Gastroesophageal sphincter (tissue), 4 donors: ENCODE measurements at places on chromosomes 1 and 21. TPM values are rescaled to one million over a fixed set of nuclear protein-coding genes. Genes with fewer than 3 reads are reported as not detected.
A peak's percentile ranks its signal among the peaks of the same experiment; 100 is the strongest.

- ATAC-seq = no peak
These were observed 5.8 kb downstream of the ELF3 start for GRCh38 chr1:202016022-202016810.

DNA sequence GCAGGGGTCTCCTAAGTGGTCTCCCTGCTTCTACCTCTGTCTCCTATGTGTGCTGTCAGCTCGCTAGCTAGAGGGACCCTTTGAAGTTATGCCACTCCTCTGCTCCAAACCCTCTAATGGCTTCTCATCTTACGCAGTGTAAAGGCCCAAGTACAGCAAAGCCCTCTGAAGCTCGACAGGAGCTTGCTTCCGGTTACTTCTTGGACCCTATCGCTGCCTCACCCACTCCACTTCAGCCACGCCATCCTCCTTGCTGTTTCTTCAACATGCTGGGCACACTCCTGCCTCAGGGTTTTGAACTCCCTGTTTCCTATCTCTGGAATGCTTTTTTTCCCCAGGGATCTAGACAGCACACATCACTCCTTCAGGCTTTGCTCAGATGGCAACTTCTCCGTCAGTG is 102.3 kb upstream of the F3 start:
- no peak for ATAC-seq

Gene MTARC1
- 8.1 TPM for total RNA-seq

- no peak for ATAC-seq
These were observed 251.3 kb downstream of the SDCCAG8 start for GRCh38 chr1:243507001-243507671.

GRCh38 chr1:42888013-42888633 is 41.7 kb downstream of the ZNF691 start:
- no peak for ATAC-seq

DNA sequence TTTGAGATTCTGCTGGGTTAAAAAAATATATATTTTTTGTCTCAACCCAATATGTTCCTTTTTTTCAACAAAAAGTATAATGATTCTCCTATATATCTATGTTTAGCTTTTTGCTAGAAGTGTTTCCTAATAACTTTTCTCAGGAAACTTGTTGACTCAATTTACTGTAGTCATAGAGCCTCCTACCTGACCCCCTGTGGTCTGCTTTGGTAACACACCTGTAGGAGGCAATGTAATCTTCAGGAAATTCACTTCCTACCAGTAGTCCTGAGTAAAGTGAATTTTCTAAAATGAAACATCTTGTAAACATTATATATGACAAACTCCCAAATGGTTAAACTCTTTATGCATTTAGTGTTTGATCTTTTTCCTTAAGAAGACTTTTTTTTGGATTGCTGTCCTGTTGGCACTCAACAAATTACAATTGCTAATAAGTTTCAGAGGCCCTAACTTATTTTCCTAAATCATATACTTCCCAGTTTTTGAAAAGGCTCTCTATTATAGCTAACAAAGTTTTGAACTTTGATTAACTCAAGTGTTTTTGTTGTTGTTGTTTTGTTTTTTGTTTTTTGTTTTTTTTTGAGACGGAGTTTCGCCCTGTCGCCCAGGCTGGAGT is 118.3 kb downstream of the OLFML2B start:
- no peak for ATAC-seq

Gene RNF223
- total RNA-seq = not detected

Gene HMGN1
- 117 TPM for total RNA-seq

DNA sequence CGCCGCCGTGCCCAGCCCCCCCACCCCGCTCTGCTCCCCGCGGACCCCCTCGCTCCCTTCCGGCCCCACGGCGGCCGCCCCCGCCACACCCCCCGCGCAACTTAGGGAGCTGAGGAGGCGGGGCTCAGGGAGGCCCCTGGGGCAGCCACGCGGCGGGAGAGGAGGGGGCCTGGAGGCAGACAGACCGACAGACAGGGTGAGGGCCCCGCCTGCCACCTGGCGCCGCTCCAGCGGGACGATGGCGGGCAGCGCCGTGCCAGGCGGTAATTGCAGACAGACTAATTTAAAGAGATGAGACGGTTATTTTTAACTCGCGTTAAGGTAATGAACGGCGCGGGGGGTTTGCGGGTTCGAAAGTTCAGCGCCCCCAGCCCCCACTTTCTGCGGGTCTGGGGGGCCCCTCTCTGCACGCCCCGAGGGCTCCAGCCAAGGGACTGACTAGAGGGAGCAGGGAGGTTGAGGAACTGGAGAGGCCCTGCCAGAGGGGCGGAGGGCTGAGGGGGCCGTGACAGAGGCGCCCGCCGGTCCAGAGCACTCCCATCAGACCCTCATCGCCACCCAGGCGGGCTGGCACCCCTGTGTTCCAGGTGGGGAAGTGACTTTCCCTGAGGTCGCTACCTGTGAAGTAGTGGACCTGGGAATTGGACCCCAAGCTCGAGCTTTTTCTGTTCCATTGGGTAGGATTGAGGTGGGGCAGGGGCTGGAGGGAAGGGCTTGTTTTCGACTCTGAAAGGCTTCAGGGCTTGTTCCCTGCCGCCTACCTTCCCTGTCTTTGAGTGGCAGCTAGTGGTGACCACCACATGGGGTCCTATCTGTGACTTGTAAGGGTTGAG is 5.4 kb downstream of the FOXO6 start:
- no peak for ATAC-seq

Gene HSD3B1
- not detected for total RNA-seq

Gene NUF2
- 1.7 TPM for total RNA-seq

Gene OR6N1
- not detected for total RNA-seq

Gene CELA3A
- total RNA-seq = not detected

- no peak for ATAC-seq
These were observed 34.6 kb upstream of the DNAH14 start for GRCh38 chr1:224894915-224895314.

DNA sequence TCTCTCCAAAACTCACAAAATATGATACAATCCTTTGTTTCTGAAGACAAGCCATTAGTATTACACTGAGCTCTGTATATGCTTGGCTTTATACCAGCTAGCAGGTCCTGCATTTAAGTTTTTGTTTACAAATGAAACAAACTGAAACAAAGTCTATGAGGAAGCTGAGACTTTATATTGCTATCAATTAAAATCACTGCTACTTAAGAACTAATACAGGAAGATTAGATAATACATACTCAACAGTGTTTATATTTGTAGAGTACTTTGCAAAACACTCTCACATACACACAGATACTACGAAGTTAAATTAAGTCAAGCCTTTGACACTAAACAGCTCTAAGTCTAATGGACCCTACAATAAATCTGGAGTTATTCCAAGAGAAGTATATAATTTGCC is 247.4 kb downstream of the CRB1 start:
- no peak for ATAC-seq

GRCh38 chr1:81437213-81437612 is 363.5 kb upstream of the ADGRL2 start:
- ATAC-seq = no peak

DNA sequence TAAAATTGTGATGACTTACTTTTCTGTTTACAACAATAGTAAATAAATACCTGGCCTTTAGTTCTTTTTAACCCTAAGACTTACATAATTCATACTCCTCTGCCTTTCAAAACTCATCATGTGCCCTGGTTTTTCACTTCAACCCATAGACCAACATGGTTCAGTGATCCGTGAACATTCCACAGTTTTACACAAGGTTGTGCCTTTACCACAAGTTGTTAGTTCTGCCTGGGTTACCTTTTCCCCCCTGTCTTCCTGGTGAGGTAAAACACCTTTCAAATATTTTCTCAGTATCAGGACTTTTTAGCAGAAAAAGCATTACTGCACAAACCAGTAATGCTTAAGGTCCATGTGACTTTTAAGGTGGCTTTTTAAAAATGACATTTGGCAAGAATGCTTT is 1466.4 kb downstream of the PLA2G4A start:
- ATAC-seq = no peak

DNA sequence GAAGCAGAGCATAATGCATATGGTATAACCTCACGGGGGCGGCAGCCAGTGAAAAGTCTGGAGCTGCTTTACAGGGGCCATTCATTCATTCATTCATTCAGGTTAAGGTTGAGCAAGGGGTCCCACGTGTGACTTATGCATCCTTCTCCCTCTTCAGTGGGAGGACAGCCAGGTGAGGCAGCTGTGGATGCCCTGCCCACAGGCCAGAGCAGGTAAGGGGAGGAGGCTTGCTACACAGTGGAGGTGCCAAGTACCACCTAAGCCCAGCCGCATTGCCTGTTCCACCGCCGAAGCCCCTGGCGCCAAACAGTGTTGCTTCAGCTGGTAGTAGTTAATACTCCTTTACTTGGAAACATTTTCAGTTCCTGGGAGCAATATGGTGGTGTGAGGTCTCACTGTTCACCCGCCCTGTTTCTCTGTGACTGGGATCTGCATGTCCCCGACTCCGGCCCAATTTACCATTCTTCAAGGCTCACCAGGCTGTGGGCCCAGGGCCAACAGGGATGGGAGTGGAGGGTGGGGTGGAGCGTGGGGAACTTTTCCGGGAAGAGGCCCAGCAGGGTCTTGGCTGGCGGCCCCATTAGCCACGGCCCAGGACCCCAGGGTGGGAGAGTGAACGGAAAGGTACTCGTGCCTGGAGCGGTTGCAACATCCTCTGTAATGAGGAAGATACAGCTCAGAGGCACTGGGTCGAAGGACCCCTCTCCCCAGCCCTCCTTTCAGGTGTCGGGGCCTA is 722 bp upstream of the PODN start:
- ATAC-seq = peak; percentile 52

Gene CHI3L2
- total RNA-seq = 0.42 TPM

Gene HTR1D
- total RNA-seq = not detected

DNA sequence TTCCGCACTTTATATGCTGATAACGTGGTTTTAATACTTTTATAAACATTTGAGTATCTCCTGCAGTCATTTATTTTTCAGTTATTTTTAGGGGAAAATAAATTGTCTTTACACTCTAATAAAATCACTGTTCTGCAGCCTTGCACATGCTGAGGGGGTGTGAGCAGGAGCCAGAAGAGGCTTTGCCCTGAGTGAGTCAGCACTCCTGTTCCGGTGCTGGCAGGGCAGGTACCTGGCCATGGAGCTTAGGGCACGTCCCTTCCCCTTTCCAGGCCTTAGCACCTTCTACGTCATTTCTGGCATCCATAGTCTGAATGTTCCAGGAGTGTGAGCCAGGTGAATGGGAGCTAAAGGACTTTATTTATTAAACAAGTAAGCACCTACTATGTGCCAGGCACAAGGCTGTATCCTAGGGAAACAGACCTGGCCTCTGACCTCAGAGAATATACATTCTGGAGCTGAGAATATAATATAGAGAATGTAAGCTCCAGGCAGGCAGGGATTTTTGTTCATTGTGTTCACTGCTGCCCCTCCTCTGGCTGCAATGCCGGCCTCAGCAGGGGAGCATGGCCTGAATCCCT is 402.9 kb downstream of the PTPRU start:
- no peak for ATAC-seq

- ATAC-seq = no peak
These were observed 82.1 kb downstream of the ROR1 start for GRCh38 chr1:63855942-63856341.

GRCh38 chr1:151684128-151684527 is 32.5 kb downstream of the CELF3 start:
- no peak for ATAC-seq

Gene AADACL3
- total RNA-seq = not detected

GRCh38 chr1:14842891-14843290 is 244.4 kb downstream of the KAZN start:
- ATAC-seq = no peak

- no peak for ATAC-seq
These were observed 58.2 kb downstream of the GADD45A start for GRCh38 chr1:67743072-67743725.

Gene NBPF3
- total RNA-seq = 15.0 TPM

- no peak for ATAC-seq
These were observed 273.4 kb downstream of the VAV3 start for GRCh38 chr1:107691540-107691939.

DNA sequence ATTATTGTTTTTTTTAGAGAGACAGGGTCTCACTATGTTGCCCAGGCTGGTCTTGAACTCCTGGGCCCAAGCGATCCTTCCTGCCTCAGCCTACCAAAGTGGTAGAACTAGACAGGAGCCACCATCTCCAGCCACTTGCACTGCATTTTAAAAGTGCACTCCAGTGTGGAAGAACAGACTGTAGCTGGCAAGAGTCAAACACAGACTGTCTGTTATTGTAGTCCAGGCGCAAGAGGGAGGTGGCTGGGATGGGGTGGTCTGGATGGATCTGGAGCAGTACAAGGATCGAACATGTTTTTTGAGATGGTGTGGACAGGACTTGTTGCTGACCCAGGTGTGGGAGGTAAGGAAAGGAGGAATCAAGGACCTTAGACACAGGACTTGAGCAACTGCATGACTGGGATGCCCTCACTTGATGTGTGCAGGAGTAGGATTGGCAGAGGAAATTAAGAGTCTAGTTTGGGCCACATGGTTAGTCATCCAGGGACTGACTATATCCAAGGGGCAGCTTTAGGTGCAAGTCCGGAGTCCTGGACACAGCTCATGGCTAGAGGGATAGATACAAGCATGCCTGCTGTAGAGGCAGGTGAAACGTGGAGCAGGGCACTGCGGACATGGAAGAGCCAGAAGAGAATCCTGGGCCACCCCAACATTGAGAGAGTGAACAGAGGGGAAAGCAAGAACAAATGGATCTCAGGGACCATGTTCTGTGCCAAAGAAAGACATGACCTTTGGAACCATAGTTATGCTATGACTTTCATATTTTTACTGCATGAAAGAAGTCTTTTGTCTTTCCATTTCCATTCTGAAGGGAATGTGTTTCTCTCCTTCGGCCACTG is 42.0 kb downstream of the ELK4 start:
- no peak for ATAC-seq

DNA sequence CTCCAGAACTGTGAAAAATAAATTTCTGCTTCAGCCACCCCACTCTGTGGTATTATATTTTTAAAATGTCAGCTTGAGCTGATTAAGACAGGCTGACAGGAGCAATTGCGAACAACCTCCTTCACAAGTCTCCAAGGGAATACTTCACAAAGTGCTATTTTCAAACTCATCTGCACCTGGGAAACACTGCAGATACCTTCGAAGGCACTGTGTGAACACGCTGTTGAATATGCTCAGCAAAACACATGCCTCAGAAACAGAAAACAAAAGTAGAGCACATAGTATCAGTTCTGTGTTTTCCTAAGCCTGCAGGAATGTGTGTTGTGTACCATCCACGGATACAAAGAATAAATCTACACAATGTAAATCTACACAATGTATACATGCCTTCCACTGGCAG is 10.6 kb downstream of the TSPAN2 start:
- no peak for ATAC-seq

DNA sequence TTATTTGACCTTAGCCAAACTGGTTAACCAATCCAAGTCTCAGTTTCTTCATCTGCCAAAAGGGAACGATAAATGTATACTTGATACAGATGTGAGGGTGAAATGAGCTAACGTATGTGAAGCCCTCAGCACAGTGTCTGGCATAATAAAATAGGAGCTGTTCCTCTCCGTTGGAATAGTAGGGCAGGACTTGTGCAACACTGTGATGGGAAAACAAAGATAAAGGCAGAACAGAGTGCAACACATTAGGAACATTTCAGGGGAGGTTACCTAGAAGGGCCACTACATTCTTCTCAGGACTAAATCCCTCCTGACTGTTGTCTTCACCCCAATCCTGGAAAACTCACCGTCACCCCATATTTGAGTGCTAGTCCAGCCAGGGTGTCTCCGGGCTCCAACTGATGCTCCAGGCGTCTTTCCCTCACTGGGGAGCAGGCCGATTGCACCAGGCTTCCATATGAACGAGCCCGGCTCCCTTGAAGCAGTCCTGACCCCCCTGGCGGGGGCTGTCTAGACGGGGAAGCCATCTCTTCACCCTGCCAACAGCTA is 896 bp downstream of the LYSMD1 start:
- ATAC-seq = peak; percentile 33

- no peak for ATAC-seq
These were observed 84.4 kb downstream of the SGIP1 start for GRCh38 chr1:66618390-66618789.
